ENCODE measurements at places on chromosomes 3 and 15.
A peak's percentile ranks its signal among the peaks of the same experiment; 100 is the strongest.

GRCh38 chr15:98785807-98786621, 137.7 kb downstream of the IGF1R start:
- DNase-seq = no peak

- DNase-seq = peak; percentile 61
These were observed 5.4 kb downstream of the VILL start for GRCh38 chr3:37995652-37996641.

DNA sequence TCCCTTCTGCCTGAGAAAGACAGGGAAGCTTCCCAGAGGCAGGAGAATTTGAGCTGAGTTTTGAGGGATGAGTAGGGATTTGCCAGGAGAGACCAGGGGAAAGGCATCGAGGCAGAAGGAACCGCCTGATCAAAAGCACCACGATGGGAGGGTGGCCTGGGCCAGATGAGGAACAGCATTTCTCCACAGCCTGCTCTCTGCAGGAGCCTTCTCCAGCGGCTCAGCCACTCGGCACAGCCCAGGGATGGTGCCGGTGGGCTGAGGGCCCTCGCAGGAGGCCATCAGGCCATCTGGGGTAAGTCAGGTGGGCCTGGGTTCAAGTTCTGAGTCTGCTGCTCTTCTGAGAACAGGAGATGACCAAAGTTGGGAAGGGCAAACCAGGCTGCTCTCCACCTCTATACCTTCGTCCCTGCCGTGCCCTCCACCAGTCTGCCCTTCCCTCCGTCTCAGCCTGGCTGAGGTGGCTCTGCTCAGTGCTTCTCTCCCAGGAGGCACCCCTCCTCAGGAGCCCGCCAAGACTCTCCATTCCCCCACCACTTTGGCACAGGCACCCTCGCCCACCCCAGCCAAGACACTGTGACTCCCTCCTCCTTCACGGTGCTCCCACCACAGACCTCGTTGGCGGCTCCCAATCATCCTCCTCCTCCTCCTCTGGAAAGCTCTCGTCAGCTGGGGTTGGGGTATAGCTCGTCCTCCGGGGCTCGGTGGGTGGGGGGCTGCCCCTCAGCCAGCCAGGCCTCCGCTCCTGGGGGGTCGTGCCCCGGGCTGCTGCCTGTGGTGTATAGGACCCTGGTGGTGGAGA, 34.9 kb downstream of the GRIP2 start:
- DNase-seq = no peak

- DNase-seq = no peak
These were observed 116.9 kb downstream of the B3GALNT1 start for GRCh38 chr3:160987982-160988964.

- DNase-seq = no peak
These were observed 118.5 kb upstream of the ABHD17C start for GRCh38 chr15:80576519-80577090.

GRCh38 chr3:192249516-192249915, 477.8 kb downstream of the FGF12 start:
- no peak for DNase-seq

DNA sequence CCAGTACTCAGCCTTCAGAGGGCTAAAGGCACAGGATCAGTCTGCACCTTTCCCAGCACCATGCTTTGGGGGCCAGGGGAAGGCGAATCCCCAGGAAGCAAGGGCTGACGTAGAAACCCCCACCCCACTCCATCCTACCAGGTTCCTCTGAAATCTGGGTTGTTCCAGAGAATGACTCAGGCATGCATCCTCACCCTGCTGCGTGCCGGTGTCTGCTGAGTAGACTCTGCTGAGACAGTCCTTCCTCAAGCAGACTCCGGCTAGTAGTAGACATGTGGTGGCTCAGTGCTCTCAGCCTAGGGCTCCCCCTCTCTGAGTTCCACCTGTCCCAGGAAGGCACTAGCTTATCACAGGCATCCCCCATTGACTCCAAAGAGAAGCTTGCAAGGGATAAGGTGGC, 9.0 kb downstream of the TMEM43 start:
- DNase-seq = no peak

DNA sequence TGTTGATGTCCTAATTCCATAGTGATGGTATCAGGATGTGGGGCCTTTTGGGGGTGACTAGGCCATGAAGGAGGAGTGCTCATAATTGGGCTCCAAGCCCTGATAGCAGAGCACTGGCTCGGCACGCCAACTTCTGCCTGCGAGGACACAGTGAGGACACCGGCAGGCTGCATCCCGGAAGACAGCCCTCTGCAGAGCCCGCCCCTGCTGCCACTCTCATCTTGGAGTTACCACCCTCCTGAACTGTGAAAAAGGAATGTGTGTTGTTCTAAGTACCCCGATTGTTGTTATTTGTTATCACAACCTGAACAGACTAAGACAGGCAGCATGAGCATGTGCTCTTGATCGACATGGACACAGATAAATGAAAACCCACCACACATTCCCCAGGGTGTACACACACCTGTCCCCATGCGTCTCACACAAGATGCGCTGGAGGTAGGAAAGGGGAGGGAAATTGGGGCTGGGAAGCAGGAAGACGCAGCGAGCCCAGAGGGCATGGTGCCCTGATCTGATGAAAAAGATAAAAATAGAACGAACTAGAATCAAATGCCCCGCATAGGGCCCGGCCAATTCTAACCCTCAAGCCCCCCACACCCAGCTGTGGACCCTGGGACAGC, 40.1 kb downstream of the RPN1 start:
- DNase-seq = no peak

- DNase-seq = no peak
These were observed 139.8 kb upstream of the PRR20G start for GRCh38 chr3:127427666-127428065.

DNA sequence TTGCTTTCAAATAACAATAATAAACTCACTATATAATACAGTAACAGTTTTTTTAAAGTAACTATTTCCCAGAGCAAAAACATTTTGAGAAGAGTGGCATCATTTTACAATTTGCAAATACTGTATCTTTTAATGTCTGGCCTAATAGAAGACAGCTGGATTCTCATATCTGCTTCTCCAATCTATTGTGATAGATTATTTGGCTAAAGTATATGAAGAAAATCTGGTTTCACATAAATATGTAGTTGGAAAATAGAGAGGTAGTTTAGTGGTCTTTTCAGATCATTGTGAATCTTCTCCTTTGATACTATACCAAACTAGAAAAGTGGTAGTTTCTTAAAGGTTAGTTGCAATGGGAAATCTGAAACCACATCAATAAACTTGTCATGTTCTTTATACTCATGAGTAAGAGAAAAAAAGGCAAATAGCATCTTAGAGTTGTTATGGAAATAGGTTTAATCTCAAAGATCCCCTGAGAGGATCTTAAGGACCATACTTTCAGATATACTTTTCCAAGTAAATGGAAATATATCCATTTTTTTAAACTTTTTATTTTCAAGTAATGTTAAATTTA, 124.8 kb upstream of the NR2E3 start:
- no peak for DNase-seq

DNA sequence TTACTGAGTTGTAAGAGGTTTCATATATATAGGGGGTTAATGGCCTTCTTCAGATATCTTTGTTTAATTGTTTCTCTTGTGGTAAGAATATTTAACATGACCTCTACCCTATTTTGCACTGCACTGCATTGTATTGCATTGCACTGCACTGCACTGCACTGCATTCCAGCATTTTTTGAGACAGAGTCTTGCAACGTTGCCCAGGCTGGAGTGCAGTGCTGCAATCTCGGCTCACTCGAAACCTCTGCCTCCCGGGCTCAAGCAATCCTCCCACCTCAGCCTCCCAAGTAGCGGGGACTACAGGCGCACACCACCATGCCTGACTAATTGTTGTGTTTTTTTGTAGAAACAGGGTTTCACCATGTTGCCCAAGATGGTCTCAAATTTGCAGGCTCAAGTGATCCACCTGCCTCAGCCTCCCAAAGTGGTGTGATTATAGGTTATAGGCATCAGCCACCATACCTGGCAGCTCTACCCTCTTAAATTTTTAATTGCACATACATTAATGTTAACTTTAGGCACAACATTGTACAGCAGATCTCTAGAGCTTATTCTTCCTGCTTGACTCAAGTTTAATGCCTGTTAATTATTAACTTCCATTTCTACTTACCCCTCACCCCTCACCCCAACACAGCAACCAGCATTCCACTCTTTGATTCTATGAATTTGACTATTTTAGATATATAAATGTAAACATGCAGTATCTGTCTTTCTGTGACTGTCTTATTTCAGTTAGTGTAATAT, 38.4 kb downstream of the NEDD4 start:
- DNase-seq = no peak

DNA sequence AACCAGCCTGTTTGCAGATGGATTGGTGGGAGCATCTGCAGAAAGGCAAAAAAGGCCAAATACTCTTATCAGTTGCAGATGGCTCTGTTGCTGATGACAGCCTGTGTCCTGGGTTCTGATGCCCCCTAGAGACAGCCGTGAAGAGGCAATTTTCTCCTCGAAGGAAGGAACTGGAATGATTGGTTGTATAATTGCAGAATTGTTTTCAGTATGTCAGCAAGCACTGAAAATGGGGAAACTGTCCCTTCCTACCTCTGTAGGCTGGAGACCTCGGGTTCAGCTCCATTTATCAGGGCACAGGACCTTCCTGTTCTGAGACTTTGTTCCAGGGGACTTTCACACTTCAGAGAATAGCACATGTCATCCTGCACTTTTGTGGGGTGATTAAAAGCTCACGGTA, 103.0 kb downstream of the PGPEP1L start:
- DNase-seq = peak; percentile 26

DNA sequence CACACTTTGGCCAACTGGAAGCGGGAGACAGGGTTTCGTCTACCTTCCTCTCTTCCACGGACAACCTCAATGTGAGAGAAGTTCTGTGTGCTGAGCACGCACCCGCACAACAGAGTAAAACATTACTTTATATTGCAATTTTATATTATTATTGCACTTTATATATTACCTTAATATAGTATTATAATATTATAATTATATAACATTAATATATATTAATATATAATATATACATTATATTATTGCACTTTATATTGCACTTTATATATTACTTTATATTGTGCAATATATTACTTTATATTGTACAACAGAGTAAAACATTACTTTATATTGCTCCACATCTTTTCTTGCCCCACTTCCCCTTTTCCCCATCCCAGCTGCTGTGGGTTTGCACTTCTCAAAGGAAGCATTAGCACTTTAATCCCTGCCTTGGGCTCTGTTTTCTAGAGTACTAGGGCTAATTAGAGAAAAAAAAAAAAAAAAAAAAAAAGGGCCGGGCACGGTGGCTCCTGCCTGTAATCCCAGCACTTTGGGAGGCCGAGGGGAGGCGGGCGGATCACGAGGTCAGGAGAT, 76.4 kb upstream of the SLC4A7 start:
- DNase-seq = no peak

DNA sequence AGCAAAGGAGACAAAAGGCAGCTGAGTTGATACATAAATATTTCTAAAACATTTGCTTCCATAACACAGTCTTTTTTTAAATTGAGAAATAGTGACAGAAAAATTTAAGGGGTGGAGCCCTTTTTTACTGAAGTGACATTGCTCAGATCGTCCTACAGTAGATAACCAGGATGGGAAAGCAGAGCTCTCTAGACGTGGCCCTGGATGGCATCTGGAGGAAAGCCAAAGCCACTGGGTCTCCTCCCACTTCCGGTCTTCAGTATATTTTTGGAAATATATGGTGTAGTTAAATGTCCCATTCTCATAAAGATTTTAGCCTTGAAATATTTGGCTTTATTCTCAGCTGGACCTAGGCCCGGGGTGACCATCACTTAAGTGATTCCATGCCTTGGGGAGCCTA, 326.1 kb downstream of the ZNF621 start:
- no peak for DNase-seq

DNA sequence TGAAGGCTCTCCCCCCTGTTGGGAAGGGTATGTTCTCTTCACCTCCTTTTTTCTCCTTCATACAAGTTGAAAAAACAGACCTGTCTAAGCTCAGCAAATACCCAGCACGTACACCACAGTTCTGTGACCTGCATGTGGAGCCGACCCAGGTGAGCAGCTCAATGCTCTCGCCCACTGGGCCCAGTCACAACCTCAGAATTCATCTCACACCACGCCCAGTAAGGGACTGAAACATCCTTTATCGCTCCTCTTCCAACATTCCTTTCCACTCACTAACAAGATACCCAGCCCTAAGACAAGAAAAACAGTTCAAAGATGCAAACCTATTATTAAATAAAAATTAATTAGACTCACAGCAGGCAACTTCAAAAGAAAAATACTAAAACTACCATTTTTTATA, 68.9 kb downstream of the FOXP1 start:
- no peak for DNase-seq

DNA sequence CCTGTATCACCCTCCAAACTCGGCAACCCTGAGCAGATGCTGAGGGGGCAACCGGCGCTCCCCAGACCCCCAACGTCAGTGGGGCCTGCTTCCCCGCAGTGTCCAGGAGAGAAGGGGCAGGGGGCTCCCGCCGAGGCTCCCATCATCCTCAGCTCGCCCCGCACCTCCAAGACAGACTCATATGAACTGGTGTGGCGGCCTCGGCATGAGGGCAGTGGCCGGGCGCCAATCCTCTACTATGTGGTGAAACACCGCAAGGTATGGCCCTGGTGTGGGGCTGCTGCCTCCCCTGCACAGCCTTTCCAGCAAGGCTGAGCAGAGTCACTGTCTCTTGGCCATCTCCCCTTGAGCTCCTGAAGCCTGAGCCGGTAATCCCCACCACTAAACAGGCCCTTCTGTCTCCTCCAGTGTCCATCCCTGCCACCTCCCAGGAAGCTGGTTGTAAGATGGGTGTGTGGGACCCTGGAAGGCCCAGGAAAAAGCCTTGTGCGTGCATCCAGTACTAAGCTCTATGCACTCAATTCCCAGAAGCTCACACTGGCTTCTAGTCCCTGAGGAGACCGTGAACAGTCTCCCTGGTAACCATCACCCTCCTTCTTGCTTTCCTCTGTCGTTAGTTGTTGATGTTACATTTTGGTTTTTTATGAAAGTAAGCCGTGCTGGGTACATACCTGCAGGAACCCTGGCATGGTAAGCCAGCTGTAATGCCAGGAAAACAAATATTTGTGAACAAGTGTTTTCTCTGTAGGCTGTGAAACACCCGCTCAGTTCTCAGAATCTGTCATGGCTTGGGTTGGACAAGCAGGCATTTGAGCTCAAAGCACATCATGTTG, 63.3 kb downstream of the BOC start:
- no peak for DNase-seq

GRCh38 chr3:17088017-17088416, 203.3 kb downstream of the PLCL2 start:
- no peak for DNase-seq

GRCh38 chr15:27869697-27870281, 229.3 kb downstream of the OCA2 start:
- no peak for DNase-seq

GRCh38 chr3:66949898-66950297, 48.2 kb upstream of the KBTBD8 start:
- DNase-seq = no peak

All from activated CD8-positive, alpha-beta T cell treated with anti-CD3 and anti-CD28 coated beads, Interleukin-2, amount 10 ng/mL, durations not matched to agents 7 days and 5 days (primary cell).